Right lung (tissue), 10 donors: ENCODE measurements at places on chromosomes 16 and 17. TPM values are rescaled to one million over a fixed set of nuclear protein-coding genes. Genes with fewer than 3 reads are reported as not detected.

The PRSS53 gene
- polyA plus RNA-seq = 1.6 TPM

The ASPSCR1 gene
- polyA plus RNA-seq = 32.9 TPM

The KRTAP4-4 gene
- not detected for polyA plus RNA-seq

The ATP2C2 gene
- polyA plus RNA-seq = 15.8 TPM

The CHST4 gene
- not detected for polyA plus RNA-seq

The OMG gene
- 1.6 TPM for polyA plus RNA-seq

The BCO1 gene
- polyA plus RNA-seq = 0.82 TPM

The TEX14 gene
- 0.85 TPM for polyA plus RNA-seq

The MT1B gene
- not detected for polyA plus RNA-seq

The PRAC1 gene
- not detected for polyA plus RNA-seq

The JUP gene
- 137 TPM for polyA plus RNA-seq

The KRT12 gene
- not detected for polyA plus RNA-seq

The PDE6G gene
- polyA plus RNA-seq = 5.0 TPM

The SYNRG gene
- 40.4 TPM for polyA plus RNA-seq

The TOP2A gene
- polyA plus RNA-seq = 189 TPM

The UMOD gene
- not detected for polyA plus RNA-seq

The GAS7 gene
- 32.2 TPM for polyA plus RNA-seq

The SCNN1G gene
- polyA plus RNA-seq = 4.4 TPM

The CACNG4 gene
- polyA plus RNA-seq = 3.1 TPM

The TNP2 gene
- polyA plus RNA-seq = not detected

The ACBD4 gene
- polyA plus RNA-seq = 15.5 TPM

The TPSG1 gene
- polyA plus RNA-seq = 0.60 TPM

The DNAH9 gene
- 6.6 TPM for polyA plus RNA-seq

The PLD6 gene
- polyA plus RNA-seq = 5.4 TPM

The DLX3 gene
- 1.7 TPM for polyA plus RNA-seq

The CCR7 gene
- 0.37 TPM for polyA plus RNA-seq

The TOX3 gene
- polyA plus RNA-seq = 4.4 TPM

The ERBB2 gene
- 99.0 TPM for polyA plus RNA-seq

The CTRB2 gene
- not detected for polyA plus RNA-seq

The HID1 gene
- 50.6 TPM for polyA plus RNA-seq

The BCL6B gene
- polyA plus RNA-seq = 37.3 TPM

The AXIN2 gene
- polyA plus RNA-seq = 65.8 TPM

The SUPT6H gene
- polyA plus RNA-seq = 66.8 TPM

The ODAD4 gene
- 6.0 TPM for polyA plus RNA-seq

The EVI2B gene
- polyA plus RNA-seq = 3.6 TPM

The FAM171A2 gene
- polyA plus RNA-seq = 20.9 TPM

The OTOP3 gene
- not detected for polyA plus RNA-seq

The KRTAP1-1 gene
- not detected for polyA plus RNA-seq

The NATD1 gene
- polyA plus RNA-seq = 9.1 TPM

The RNF40 gene
- polyA plus RNA-seq = 89.0 TPM

The BRIP1 gene
- 12.8 TPM for polyA plus RNA-seq

The MPG gene
- polyA plus RNA-seq = 19.5 TPM

The C1QL1 gene
- polyA plus RNA-seq = 2.9 TPM

The MNT gene
- 10.2 TPM for polyA plus RNA-seq

The NTN1 gene
- 8.4 TPM for polyA plus RNA-seq

The IL21R gene
- 2.9 TPM for polyA plus RNA-seq

The MPV17L gene
- 6.9 TPM for polyA plus RNA-seq
